ENCODE measurements at places on chromosomes 7 and 10.

GRCh38 chr10:96419351-96419750 is 60.5 kb upstream of the OPALIN start:
- DNase-seq: no peak

- DNase-seq: no peak
Measured at GRCh38 chr7:88057655-88058054, 123.6 kb downstream of the ADAM22 start.

GRCh38 chr10:78707745-78708144 is 361.0 kb upstream of the ZMIZ1 start:
- no peak for DNase-seq

DNA sequence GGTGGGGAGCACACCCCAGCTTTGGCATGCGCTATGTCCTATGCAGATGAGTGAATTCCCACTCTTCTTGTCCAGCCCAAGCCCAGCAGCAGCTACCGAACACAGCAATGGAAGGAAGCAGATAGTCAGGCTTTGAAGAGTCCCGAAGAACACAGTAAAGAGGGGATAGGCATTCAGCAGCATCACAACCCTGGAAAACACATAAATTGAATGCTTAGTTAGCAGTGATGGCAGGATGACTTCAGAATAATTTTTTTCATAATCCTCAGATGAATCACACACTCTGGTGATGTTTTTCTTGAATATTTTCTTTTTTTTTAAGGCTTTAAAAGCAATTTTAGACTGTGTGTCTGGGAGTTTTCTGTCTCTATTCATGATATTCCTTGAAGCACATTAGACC is 95.8 kb downstream of the CFAP58 start:
- no peak for DNase-seq

DNA sequence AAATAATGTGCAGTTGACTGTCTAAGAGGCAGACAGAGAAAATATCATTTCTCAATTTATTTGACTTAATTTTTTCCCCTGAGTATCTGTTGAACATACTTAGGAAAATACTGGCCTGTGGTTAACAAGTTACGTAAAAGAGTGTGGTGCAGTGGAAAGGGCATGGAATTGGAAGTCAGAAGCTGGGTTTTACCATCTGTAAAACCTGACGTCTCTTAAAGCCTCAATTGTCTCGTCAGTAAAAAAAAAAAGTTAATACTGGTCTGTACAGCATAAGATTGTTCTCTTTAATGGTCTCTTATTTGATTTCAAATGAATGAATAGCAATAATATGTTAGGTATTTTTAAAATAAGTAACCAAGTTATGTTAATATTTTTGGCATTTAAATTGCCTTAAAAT is 67.8 kb downstream of the PHTF2 start:
- DNase-seq: no peak

GRCh38 chr10:103415581-103415980 is 19.2 kb downstream of the PDCD11 start:
- DNase-seq: no peak

DNA sequence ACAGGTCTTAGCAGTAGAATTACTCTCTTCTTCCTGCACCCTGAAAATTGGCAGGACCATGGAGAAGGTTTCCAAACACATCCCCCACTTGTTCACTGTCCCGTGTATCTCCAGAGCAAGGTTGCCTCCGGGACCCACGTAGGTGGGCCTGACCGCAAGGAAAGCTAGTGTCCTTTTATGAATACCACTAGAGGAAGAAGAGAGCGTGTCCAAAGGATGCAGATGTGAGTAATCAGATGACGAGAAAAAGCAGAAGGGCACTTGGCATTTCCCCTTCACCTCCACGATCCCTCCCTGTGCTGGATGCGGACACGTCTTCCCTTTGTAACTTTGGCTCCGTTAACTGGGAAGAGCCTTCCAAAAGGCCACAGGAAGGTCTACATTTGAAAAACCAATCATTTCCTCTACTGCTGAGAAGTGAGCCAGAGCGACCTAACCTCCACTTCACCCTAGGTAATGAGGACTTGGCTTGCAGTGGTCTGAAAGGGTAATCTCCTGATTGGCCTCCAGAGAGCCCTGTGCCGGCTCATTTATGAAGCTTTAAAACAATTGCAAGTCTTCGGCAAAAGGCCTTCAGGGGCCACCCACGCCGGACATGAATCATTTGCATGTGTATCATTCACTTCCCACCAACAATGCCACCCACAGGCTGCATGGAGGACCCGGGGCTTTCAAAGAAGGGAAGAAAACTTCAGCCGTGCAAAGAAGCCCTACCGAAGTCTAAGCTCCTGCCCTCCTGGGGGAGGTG is 55.4 kb downstream of the LYZL1 start:
- no peak for DNase-seq

DNA sequence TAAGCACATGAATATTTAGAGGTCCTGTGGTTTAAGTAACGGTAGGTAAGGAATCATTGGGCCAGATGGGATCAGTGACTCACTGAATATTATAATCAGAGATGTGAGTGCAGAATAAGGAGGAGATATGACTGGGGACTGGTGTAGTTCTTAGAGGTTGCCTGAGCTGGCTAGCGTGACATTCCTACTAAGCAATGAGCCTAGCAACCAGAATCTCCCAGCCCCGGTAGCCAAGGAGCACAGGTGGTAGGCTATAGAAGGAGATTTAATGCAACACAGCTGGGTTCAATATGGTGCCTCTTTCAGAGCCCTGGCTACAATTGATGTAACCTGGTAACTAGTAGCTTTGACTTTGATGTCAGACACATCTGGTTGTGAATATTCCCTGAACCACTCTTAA is 641.6 kb downstream of the AUTS2 start:
- DNase-seq: no peak

GRCh38 chr7:102891693-102892261 is 21.0 kb upstream of the LRRC17 start:
- no peak for DNase-seq

DNA sequence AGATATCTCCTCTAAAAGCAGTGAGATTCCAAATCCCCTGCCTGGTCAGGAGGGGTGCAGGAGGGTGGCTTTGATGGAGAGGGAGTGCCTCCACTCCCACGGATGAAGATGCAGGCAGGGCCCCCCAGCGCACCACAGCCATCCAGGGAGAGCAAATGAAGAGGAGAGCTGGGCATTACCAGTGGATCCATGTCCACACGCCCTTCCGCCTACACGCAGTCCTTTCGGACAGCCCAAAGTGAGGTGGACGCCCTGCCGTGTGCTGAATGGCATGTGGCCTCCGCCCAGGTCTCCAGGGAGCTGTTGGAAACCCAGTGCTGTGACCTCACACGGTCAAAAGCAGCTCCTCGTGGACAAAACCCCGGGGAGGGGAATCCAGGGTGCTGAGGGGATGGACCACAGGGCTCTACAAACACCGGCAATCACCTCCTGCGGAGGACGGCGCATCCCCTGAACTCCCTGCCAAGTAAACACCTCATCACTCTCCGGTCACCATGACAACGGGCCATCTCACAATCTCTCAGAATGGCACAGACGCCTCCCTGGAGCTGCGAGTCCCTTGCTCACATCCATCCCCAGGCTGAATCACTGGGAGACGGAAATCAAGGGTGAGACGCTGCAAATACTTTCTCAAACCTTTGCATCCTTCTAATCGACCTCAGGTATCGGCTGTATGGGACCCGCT is 35.0 kb upstream of the DNAAF5 start:
- no peak for DNase-seq

GRCh38 chr10:128522551-128523308 is 396.5 kb upstream of the MKI67 start:
- no peak for DNase-seq

- DNase-seq: no peak
Measured at GRCh38 chr10:20142311-20142710, 326.1 kb downstream of the PLXDC2 start.

DNA sequence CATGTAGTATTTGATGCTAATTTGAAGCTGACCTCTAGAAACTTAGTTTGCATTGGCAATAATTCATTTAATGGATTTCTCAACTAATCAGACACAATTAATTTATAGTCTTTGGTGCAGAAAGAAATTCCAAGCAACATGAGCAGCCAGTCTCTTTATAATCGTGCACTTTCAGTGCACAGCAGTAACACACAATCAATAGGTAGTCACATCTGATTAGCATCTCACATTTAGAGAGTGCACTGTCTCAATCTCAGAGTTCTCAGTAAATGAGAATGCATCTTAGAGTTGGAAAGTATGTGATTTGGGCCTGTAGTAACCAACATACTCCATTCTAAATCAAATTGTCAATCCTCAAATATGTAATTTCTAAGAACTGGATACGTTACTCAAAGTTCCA is 377.6 kb downstream of the POM121L12 start:
- DNase-seq: no peak

DNA sequence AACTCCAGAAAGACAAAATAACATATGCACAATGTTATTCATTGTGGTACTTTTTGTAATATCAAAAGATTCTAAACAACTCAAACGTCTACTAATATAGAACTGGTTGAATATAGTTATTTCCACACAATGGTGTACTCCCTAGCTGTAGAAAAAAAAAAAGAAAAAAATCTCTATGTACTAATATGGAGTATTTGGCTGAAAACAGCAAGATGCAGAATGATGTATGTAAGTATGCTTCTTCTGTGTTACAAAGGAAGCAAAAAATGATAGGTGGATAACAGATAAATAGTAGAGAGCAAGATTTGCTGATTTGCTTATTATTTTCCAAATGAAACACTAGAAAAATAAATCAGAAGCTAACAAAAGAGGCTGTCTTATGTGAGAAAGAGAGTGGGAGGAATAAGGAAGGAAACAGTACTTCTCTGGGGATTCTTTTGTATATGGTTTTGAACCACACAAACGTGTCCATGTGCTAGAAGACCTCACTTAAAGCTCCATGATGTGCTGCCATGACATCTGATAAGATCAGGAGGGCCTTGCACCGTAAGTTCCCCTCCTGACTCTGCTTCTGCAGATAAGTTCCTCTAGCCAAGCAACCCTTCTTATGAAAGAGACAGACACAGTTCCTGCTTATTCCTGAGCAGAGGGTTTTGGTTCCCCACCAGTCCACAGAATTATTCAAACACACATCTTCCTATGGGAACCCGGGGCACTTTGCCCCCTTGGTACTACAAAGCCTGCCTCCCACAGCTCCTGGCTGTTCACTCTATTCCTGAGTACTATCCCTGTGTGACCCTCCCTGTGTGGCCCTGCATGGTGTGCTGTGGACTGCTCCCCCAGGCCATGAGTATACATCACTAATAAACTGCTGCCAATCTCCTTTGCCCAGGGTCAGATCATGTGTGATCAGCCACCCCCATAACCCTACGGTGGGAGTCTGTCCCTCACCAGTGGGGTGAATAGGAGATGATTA is 159.1 kb downstream of the CCDC71L start:
- no peak for DNase-seq

DNA sequence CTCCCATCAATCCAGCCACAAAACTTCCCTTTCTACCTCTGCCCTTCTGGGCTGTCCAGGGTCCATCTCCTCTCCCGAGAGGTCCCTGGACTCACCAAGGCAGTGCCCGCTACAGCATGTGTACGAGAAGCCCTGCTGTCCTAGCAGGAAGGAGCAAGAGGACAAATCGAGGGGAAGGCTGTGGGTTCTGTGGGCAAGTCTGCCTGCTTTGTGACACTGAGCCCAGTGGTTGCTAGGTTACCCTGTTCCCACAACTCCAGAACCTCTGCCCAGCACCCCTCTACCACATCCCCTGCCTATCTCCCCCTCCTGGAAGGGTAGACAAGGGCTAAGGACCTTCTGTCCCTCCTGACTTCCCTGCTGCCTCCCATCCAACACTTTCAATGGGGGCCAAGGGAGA is at the start of gene TBATA:
Gene TBATA (minus strand): TSS at position 188 of the 400 bp plus-strand sequence. CDS start 1,998 bp downstream, outside the sequence.
- DNase-seq: no peak

DNA sequence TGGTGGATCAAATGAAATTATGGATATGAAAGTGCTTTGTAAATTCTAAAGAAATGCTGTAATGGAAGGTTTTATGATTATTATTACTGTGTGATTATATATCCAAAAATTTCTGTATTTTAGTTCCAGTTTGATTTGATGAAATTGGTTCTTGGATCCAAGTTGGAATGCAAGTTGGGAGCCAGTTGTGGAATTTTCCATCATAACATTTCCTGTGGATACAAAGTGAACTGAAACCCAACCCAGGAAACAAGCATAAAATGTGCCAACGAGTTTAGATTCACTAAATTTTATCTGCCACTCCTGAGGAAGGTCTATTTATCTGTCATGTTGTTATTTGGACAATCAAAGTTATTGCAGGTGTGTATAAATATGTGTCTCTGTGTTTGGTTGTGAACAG is 131.4 kb upstream of the MDFIC start:
- no peak for DNase-seq

All from effector CD4-positive, alpha-beta T cell (primary cell).